ENCODE measurements at places on chromosomes 4 and X.
A peak's percentile ranks its signal among the peaks of the same experiment; 100 is the strongest.

- DNase-seq = no peak
Measured at GRCh38 chr4:173231916-173232315, 63.3 kb downstream of the GALNT7 start.

DNA sequence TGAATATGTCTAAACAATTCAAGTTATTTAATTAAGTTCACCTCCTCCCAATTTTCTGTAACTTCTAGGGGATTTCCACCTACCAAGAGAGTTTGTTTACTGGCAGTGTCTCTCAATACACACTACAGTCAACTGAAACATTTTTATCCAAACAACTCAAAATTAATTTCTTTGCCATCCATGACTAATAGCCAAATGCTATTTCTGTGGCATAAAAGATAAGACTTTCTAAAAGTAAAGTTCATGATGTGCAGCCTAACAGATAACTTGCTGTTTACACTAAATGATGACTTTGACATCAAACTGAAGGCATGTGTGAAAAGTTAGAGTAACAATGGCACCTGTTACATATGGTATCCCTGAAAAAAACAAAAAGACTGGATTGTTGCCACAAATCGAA, 7.3 kb downstream of the TAB3 start:
- no peak for DNase-seq

- no peak for DNase-seq
Measured at GRCh38 chr4:27592738-27593137, 732.1 kb downstream of the STIM2 start.

GRCh38 chr4:163448540-163449203, 24.9 kb downstream of the TKTL2 start:
- no peak for DNase-seq

GRCh38 chr4:78005086-78005485, 52.0 kb upstream of the FRAS1 start:
- DNase-seq = no peak

GRCh38 chr4:148076964-148077363, 345.1 kb downstream of the ARHGAP10 start:
- no peak for DNase-seq

GRCh38 chr4:110480746-110481271, 4.9 kb downstream of the ENPEP start:
- no peak for DNase-seq

GRCh38 chrX:118623062-118623461, 104.3 kb upstream of the IL13RA1 start:
- DNase-seq = no peak

- DNase-seq = peak; percentile 82
Measured at GRCh38 chr4:145482209-145483037, 770 bp downstream of the SMAD1 start.

DNA sequence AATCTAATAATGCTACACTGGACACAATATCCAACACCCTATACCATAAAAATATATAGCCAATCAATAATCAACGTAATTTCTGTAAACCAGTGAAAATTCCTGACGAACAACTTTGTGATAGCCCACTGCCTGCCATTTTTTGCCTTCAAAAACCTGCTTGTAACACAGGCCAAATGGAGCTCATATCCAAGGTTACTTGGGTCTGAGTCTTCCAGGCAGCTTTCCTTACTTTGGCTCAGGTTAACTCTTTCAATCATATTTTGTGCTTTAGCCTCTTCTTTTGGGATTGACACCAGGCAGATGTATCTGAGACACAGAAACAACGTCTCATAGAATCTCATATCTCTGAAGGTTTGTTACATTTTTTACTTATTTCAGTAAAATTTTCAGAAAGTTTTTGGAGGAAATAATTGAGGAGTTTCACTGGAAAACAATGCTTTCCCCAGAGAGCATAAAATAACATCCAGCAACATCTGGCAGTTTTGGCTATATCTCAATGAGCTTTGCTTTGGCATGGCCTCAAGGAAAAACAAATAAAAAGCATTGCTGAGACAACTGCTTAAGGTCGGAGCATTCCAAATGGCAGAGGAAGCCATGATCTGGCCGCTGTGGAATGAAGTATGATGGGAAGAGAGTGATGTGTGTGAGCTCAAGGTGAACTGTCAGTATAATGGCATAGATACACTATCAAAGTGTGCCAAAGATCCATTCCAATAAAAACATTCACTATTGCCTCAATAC, 162.9 kb upstream of the SPIN4 start:
- DNase-seq = no peak

GRCh38 chr4:94216394-94216793, 8.7 kb downstream of the SMARCAD1 start:
- DNase-seq = no peak

GRCh38 chr4:76803522-76803921, 94.4 kb downstream of the SOWAHB start:
- DNase-seq = no peak

DNA sequence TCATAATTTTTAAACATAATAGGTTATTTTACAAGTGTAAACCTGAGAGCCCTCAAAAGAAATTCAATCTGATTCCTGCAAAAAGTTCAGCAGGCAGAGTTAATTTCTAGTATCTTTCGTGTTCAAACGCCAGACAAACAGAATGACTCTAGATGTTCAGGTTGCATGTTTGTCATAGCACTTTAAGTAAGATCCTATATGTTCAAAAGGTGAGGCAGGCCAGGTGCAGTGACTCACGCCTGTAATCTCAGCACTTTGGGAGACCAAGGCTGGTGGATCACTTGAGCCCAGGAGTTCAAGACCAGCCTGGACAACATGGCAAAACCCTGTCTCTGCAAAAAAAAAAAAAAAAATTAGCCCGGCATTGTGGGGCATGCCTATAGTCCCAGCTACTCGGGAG, 1.1 kb upstream of the RASSF6 start:
- no peak for DNase-seq

- no peak for DNase-seq
Measured at GRCh38 chr4:130080872-130081451, 985.0 kb downstream of the C4orf33 start.

GRCh38 chrX:136094962-136095361, 52.4 kb upstream of the FHL1 start:
- DNase-seq = no peak

DNA sequence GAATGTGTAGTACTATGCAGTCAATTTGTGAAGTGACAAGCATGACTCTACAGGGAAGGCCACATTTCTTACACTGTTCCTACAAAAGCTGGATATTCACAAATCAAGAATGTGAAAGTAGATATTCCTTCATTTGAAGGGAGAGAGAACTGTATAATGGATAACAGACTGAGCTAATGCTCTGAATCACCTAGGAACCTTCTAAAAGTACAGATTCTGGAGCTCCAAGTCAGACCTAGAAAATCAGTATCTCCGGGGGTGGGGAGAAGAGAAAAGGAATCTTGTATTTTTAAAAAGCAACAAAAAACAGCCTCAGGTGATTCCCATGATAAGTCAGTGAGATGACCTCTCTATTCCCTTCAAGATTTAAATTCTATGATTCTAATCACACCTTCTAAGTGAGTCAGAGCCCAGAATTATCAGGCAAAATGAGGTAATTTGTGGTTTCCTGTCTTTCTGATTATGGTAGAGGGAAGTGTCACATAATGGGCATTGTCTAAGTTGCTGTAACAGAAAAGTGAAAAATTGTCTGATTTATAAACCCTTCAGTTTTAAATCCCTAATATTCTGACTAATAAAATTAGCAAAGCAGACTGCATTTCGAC, 80.9 kb downstream of the IL21 start:
- DNase-seq = no peak
